CD8-positive, alpha-beta T cell (primary cell): ENCODE measurements at places on chromosomes 4 and X.
A peak's percentile ranks its signal among the peaks of the same experiment; 100 is the strongest.

DNA sequence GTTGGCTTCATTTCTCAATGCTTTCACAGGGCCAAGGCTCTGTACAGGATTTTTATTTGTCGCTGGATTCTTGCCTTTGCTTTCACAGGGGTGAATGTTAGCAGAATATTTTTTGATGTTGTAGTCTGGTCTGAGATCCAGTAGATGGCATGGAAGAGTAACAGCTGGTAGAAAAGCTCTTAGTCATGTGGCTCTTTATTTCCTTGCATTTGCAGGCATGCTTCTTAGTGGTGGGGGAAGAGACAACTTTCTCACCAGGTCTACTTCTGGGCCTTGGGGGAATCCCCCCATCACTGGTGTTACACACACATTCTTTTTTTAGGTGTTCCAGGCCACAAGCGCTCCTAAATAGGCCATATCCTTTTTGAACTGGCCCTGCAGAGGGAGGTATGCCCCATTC, 58.2 kb upstream of the DKK2 start:
- peak; percentile 21 for DNase-seq

DNA sequence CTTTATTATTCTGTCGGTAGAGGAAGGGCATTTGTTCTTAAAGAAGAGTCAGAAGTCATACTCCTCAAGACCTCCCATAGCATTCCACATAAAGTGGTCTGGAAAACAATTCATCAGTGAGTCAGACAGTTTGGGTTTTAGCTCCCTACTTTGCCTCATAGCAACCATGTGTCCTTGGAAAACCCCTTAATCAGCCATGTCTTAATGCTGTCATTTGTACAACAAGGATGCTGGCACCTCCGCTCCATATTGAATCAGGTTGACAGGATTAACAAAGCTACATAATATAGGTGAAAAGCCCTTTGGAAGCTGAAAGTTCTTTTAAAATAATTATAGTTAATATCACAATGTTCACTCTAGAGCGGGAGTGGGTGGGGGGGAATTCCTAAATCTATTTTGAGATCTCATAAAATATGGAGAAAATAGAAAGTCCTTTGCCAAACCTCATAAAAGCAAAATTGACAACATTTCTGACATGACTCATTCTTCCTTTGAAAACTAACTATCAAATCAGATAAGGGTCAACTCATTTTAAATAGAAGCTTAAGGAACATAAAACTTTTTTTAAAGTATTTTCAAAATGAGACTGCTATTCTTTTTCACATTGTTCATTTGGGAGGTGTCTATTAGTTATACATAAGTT, 37.3 kb upstream of the GUCY1A1 start:
- DNase-seq = no peak

DNA sequence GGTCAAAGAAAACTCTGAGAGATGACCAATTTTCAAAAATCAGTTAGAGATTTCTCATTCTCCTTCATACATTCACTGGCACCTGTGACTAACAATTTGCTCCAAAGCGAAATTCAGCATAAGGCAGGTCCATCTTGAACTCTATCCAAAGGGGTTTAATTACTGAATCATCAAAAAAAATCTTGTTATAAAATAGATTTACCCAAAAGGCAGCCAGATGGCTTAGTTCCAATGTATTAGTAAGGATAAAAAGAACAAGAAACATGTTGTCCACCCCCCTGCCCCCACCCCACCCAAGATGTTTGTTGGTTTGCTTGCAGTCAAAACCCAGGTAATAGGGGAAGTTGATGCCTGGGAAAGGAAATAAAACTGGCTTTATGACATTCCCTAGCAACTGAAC, 200.3 kb downstream of the ANTXR2 start:
- DNase-seq = no peak

DNA sequence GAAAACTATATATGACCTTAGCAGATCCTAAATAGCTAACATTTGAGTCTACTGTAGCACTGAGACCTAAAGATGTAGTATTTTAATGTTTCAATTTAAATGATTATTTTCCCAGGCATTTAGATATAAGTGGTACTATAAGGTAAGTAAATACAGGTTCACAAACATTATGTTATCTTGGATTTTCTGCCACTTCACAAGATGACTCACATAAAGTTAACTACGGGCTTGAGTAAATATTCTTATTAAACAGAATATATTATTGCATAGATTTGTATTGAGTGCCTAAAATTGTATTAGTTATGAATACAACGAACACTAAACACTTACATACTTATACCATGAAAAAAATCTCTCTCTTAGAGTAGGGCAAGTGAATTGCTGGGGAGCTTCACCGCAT, 34.2 kb upstream of the VCX3B start:
- no peak for DNase-seq

DNA sequence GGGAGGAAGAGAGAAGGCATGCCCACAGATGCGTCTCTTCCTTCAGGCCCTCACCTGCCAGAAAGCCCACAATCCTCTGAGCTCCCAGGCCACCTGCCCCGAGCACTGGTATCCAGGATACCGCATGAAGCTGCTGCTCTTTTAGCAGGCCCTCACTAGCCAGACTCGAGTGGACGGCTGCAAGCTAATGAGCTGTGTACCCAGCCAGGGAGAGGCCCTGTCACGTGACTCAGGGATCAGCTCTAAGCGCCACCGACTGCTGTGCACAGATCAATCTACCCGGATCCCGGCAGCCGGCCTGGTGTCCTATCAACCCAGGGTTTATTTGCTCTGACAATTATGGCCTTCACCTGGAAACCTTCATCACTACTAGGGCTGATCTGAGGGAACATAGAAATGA, 39.0 kb downstream of the BCOR start:
- no peak for DNase-seq

- no peak for DNase-seq
Measured at GRCh38 chr4:20028645-20029044, 223.1 kb upstream of the SLIT2 start.

GRCh38 chrX:63993936-63994335, 208.9 kb upstream of the ARHGEF9 start:
- no peak for DNase-seq

DNA sequence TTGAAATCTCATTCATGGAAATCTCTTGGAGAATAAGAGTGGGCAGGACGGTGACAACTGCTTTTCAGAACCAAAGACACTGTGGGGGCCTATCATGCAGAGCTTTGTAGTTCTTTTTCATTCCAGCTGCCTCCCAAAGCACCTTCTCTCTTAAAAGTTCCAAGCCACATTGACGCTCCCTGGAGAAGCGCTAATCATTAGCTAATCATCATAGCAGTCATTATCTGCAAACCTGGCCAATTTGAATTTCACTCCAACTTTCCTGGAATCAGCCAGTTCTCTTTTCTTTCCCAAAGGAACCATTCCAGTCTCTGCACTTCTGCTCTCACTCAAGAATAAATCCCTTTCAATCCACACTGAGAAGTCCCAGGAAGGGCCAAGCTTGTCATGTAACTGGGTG, 1144.1 kb upstream of the IGFBP7 start:
- DNase-seq = no peak

DNA sequence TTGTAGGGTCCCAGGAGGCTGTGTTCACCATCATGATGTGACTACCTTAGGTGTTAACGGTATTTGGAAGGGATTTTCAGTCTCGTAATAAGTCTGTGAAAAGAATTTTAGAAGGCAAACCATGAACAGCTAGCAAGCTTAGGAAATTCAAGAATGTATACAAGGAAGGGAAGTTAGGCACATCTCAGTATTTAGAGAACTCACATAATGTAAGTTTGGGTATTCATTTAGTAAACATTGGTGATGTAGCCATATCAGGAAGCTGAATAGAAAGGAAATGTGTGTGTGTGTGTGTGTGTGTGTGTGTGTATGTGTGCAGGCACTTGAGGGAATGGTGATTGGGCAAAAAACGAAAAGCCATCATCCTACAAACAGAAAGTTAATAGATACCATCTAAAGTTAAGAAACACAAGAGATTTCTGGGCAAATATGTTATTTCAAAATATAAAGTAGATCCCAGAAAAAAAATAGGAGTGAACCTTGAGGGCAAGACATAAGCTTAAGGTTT, 34.7 kb upstream of the PRKX start:
- DNase-seq = no peak

GRCh38 chr4:71304289-71304850, 34.5 kb upstream of the SLC4A4 start:
- DNase-seq = no peak

DNA sequence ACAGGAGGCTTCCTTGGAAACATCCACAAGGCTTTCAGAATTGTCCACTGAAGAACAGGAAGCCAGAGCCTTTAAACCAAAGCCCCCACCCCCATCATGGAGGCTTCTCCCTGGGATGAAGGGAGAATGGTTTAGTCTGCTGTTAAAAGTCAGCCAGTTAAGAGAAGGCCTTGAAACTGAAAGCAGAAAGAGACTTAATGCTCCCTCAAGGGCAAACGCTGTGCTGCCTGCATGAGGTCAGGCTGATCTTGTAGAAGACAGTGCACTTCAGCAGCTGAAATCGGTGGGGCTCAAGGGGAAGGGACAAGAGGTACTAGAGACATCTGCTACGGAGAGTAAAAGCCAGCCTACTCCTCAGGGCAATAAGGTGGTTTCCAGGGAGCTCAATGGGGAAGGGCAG, 69.0 kb downstream of the HPRT1 start:
- no peak for DNase-seq

DNA sequence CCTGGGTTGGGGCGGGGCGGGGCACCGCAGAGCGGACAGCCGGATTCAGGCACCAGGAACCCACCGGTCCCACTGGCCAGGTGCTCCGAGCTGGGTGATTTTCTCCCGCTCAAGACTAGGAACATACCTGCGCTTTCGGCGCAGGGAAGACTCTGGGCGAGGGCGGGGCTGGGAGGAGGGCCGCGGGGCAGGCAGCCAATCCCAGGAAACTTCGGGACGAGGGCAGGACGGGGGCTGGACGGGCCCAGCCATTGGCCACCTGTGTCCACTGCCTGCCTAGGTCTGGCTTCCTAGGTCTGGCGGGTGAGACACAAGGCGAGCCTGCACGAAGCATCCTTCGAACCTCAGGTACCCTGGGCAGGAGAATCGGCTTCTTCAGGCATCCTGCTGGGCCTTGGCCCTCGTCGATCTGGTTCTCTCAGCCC, 274 bp upstream of the ERVMER34-1 start:
- DNase-seq = no peak

DNA sequence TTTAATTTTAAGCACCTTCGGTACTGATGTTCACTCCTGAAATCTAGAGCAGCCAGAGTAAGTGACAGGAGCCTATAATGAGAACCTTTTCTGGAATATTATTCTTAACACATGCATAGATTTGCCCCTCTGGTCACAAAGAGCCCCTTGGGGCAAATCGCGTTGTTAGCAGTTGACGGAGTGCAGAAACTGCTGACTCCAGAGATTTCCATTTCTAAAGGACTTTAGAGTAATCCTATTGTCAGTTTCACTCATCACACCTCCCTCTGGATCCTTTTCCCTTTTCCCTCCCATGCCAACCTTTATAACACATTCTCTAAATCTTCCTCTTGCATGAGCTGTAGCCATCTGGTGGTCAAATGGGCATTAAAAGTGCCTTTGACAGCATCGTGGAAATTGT, 264.9 kb upstream of the PRPS2 start:
- no peak for DNase-seq

GRCh38 chrX:69236641-69237040, 71.4 kb upstream of the PJA1 start:
- DNase-seq = peak; percentile 31

GRCh38 chr4:99886146-99886545, 8.1 kb downstream of the LAMTOR3 start:
- DNase-seq = no peak

GRCh38 chr4:169619518-169619957, 840 bp upstream of the CLCN3 start:
- peak; percentile 40 for DNase-seq

DNA sequence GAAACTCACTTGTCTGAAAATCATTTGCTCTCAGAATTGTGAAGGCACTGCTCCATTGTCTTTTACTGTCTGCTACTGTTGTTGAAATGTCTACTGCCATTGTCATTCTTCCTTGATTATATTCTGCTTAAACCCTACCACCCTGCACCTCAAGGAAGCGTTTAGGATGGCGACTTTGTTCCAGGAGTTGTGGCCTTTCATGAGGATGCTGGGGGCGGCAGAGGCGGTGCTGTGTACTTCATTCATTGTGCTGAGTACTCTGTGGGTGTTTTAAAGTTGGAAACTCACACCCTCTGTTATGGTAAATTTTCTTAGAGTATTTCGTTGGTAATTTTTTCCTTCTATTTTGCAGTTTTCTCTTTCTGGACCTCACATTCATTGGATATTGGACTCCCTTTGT, 258.9 kb downstream of the TENM3 start:
- DNase-seq = no peak

- DNase-seq = no peak
Measured at GRCh38 chr4:155099231-155099630, 109.2 kb upstream of the NPY2R start.

DNA sequence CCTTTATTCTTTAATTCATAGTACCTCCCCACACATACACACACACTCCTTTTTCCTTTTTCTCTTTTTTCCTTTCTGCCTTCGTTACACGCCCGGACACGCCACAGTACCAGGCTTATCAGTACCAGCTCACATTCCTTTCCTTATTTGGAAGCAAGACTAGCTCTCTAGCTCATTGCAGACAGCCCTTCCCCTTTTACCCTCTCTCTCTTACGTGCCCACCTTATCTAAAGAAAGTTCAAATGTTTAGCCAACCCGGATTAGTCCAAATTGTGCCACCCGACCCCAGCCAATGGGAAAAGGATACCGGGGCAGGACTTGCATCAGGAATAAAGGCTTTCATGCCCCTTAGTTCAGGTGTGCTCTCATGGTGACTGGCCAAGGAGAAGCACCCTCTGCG, 194.7 kb upstream of the VCX3A start:
- DNase-seq = no peak

DNA sequence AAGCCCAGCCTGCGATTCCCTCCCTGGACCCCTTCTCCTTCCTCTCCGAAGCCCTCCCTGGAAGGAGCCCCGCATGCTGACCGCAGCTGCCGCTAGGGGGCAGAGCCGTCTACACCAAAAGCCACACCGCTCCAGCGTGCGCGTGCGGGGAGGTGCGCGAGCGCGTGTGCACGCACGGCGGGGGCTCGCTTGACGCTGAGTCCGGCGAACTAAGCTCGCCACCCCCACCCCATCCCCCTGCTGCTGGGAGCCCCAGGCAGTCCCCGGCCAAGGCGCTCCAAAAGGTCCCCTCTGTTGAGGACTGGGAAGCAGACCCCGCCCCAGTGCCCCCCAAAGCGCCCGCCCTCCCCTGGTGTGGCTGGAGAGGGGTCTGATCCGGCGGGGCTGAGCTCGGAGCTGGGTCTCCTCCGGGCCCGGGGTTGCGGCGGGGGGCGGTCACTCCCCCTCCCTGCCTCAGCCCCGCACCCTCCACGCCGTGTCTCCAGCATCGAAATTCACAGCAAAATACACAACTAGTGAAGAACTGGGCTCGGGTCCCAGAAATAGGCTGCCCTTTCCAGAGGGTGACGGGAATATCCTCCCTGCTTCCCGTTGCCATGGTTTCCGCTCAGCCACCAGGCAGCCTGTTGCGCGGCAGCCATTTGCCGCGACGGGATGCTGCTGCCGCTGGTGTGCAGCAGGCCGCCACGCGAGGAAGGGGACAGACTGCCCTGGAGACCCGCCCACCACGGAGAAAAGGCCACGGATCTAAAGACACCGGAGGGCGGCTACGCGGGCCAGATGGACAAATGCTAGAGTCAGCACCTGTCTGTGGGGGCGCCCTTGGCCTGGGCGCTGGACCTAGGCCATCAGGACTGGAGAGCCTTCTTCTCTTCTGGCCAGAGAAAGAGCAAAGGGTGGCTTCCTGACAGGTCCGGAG, 11.2 kb upstream of the CCNQ start:
- peak; percentile 79 for DNase-seq

GRCh38 chr4:10983268-10983667, 298.7 kb upstream of the CLNK start:
- DNase-seq = no peak
